Stomach (tissue), 19 donors: ENCODE measurements at places on chromosomes 16 and 17. TPM values are rescaled to one million over a fixed set of nuclear protein-coding genes. Genes with fewer than 3 reads are reported as not detected.
A peak's percentile ranks its signal among the peaks of the same experiment; 100 is the strongest.

- DNase-seq = no peak
Observed at GRCh38 chr16:80167657-80168390, 373.0 kb upstream of the DYNLRB2 start.

GRCh38 chr16:89090182-89090630, 3.4 kb upstream of the ACSF3 start:
- no peak for DNase-seq

DNA sequence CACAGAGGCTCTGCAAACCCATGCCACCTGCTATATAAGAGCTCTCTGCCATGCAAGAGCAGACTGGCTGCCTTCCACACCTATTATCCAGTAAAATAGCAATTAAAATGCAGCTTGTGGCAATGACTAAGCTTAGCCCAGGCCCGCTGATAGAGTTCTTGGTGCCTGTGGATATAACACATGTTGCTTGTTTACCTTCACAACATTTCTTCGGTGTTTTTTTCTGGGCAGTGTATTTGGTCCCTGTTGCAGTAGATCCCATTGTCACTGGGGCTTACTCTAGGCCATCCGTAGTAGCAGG, 63.5 kb downstream of the SPECC1 start:
- DNase-seq = no peak

DNA sequence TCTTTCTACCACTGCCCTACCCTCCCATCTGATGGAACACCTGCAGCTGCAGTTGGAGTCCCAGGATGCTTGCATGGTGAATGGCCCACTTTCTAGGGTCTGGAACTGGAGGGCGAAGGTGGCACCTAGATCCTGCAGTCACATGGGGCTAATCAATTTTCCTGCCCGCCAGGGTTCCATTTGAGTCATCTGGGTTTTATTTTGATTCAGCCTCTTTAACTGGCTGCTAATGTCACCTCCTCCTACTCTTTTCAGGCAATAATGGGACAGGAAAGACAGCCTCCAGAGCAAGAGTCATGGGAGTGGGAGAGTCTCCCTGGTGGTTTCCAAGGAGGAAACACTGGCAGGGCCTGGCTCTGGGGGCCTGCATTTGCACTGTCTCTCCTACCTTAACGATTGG, 3.8 kb upstream of the TBKBP1 start:
- no peak for DNase-seq

DNA sequence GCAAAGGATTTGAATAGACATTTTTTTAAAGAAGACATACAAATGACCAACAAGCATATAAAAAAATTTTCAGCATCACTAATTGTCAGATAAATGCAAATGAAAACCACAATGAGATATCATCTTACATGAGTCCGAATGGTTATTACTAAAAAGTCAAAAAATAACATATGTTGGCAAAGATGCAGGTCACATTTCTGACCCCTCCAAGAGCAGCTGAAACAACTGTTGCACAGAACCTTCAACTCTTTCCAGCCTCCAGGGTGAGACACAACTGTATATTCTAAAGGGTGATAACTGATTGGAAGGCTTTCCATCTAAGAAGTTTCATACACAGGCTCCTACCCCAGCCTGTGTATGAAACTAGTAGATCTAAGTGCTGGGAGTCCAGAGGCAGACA, 51.9 kb downstream of the SLFN5 start:
- DNase-seq = no peak

DNA sequence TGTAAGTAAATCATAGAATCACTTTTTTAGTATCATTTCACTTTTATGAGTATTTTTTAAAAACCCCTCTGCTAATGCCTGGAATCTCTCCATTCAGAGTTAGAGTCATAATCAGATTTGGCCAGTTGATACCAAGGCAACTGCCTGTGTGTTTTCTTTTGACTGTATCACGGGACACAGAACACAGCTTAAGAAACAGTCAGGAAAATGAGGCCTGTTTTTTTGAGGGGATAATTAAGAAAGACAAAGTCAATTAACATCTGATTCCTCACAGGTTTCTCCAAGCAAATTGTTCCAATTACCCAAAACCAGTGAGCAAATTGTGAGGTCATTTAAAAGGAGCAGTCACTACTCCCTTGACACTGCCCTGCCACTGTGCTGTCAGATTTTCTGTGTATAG, 944.5 kb upstream of the SOX9 start:
- DNase-seq = no peak

DNA sequence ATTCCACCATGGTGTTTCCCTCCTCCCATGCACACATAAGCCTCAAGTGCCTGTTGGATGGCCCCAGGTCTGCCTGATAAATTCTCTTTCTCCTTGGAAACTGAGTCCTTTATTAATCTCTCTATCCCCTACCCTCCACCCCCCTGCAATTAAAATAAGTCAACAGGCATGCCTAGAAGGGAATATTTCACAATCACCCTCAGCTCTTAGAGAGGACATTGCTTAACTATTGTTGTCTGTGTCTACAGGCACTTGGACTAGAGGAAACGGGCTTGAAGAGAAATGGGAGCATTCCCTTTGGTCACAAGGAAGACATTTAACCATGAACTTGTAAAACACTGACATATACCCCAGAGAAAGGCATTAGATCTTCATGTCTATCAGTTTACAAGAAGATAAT, 39.5 kb downstream of the RCVRN start:
- DNase-seq = no peak

GRCh38 chr16:22675745-22676540, 138.0 kb upstream of the HS3ST2 start:
- DNase-seq = no peak

DNA sequence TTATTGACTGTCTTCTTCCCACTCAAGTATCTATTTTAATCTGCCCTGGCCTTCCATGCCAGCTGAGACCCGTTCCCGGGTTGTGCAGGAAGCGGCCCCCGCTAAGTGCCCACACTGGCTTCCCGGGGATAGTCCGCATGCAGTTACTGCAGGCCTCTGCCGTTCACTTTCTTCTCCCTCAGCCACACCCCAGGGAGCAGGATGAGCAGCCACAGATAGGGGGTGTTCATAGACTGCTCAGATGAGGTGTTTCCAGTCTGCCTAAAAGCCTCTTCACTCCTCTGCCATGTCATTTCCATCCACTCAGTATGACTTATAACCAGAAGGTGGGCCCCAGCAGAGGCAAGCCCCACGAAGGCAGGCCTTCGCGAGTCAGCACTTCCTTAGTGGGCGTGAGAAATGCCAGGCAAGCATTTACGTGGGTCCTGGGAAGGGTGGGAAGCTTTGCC, 7.7 kb downstream of the MED9 start:
- no peak for DNase-seq

DNA sequence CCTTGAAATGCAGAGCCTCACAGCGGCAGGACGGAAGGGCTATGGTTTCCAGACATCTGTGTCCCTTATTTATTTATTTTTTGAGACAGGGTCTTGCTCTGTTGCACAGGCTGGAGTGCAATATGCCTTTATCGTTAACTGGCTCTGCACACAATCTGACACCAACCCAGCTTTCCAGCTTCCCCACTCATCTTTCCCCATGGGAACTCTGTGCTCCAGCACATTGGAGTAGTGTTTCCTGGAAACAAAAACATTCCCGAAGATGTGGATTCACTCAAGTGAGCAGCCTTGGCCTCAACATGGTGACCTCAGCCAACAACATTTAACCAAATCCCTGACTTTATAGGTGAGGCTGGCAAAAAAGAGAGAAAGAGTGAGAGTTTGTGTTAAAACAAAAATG, 307.1 kb downstream of the TMEM114 start:
- DNase-seq = no peak

- no peak for DNase-seq
Observed at GRCh38 chr16:52929478-52930400, 123.0 kb downstream of the CHD9NB start.

DNA sequence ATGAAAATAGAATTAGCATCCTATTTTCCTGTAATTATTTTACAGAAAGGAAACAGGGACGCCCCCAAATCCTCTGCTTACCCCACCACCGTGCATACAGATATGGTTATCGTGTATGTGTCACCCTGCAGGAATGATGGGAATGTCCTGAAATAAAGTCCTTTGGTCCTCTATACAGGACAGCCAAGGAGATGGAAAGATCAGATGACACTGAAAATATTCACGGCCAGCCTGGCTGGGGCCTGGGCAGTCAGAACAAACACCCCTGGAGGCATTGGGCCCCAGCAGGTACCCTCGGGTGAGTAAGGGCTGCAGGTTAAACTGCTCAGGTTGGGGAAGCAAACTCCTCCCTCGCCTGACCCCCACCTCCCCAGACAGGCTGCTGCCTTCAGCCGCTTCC, 368.0 kb downstream of the FOXL1 start:
- no peak for DNase-seq

GRCh38 chr16:1102333-1102700, 6.3 kb upstream of the C1QTNF8 start:
- DNase-seq = no peak

- no peak for DNase-seq
Observed at GRCh38 chr17:39813631-39814030, 50.5 kb downstream of the IKZF3 start.

GRCh38 chr16:31269541-31269940, 9.8 kb downstream of the ITGAM start:
- no peak for DNase-seq

DNA sequence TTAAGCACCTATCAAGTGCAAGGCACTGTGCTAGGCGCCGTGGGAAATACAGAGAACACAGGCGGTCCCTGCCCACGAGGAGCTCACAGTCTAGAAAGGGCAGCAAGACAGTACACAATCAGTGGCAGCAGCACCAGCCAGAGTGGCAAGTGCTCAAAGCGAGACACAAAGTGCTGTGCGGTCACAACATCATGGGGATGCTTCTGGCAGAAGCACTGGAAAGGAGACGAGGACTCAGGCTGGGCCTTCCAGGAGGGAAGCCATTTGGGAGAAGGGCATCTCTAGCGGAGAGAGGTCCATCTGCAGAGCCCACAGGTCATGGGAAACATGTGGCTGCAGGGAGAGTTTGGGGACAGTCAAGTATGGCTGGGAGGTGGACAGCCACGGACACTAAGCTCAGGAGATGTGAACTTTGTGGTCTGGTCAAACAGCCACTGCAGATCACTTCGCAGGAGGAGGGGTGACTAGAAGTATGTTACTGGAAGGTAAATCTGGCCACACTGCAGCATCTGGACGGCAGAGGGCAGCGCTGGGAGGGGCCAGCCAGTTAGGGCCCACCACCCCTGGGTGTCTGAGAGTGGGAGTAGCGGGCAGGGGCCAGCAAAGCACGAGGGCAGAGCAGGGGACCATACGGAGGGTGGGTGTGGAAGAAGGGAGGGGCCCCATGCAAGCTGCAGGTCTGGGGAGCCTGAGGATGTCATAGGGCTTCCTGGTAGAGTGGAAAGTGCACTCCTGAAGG, 71.1 kb downstream of the N4BP1 start:
- DNase-seq = no peak

DNA sequence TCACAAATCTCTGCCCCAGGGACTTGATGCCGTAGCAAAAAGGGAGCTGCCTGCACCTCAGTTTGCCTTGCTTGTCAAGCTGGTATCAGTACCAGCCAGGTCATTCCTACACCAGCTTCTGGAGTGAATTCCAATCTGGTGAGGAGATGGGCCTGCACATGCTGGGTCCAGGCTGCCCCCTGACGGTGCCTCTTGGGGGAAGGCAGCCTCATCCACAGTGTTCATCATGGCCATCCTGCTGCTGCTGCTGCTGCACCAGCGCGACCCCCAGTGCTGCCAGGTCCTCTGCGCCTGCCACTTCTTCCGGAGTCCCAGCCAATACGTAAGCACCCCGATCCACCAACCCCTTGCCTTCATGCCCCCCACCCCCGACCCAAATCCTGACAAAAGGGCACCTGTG, 8.3 kb downstream of the MRPL27 start:
- peak; percentile 45 for DNase-seq

DNA sequence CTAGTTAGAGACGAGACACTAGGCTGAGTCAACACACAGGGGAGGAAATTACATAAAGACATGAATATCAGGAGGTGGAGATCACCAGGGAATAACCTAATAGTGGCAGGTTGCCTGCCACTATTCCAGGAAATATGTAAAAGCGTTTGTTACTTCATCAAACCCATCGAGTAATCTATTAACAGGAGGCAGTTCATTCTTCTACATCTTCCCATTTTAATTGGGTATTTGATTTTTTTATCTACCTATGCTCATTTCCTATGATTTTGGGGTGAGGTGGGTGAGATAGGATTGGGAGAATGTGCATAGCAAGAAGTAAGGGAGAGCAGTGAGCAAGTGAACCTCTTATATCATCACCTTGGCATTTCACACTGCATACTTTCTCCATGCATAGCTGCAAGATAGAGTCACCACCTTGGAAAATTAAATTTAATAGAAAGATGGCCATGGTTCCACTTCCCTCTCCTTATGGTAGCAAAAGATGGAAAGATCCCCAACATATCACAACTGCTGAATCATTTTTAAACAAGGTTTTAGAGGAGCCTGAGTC, 312.2 kb downstream of the TMEM114 start:
- DNase-seq = no peak

DNA sequence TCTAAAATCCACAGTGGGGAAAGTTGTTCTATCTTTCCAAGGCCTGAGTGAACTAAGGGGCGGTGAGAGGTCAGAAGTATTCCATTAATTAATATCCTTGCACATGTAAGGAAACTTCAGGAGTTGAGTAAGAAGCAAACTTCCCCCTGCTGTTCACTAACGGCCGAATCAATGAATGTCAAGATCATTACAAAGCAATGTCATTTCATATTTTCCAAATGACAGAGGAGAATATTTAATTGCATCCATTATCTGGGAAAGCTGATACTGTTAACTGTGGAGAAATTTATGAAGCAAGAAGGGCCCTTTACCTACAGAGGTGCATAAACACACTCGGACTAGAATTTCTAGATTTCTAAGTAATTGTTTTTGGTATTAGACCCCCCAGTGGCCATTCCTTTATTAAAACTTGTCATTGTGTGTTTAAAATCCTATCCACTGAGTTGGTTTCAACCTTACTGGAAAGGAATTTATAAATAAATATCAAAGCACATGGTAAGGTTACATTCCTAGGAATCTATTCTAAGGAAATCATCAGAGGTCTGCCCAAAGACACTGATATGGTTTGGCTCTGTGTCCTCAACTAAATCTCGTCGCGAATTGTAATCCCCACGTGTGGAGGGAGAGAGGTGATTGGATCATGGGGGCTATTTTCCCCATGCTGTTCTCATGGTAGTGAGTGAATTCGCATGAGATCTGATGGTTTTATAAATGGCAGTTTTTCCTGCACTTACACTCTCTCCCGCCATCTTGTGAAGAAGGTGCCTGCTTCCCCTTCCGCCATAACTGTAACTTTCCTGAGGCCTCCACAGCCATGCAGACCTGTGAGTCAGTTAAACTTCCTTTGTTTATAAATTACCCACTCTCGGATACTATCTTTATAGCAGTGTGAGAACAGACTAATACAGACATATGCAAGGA, 20.4 kb upstream of the SMURF2 start:
- no peak for DNase-seq

- no peak for DNase-seq
Observed at GRCh38 chr17:35700150-35700549, 31.3 kb upstream of the RASL10B start.

- DNase-seq = peak; percentile 88
Observed at GRCh38 chr17:82830249-82830661, 9.6 kb downstream of the ZNF750 start.

- no peak for DNase-seq
Observed at GRCh38 chr17:5986644-5987043, 83.5 kb upstream of the WSCD1 start.

Gene CYGB
- total RNA-seq = 40.4 TPM

Gene IRX3
- 1.7 TPM for total RNA-seq

Gene RNF222
- total RNA-seq = not detected

Gene CTF1
- not detected for total RNA-seq

Gene NSF
- total RNA-seq = 7.0 TPM

Gene EME1
- 0.87 TPM for total RNA-seq

Gene HCRT
- total RNA-seq = not detected

Gene ZNF205
- total RNA-seq = 0.87 TPM

Gene CLDN7
- 4.6 TPM for total RNA-seq

Gene MAF
- total RNA-seq = 16.7 TPM
